ENCODE measurements at places on chromosomes 13 and 19.

DNA sequence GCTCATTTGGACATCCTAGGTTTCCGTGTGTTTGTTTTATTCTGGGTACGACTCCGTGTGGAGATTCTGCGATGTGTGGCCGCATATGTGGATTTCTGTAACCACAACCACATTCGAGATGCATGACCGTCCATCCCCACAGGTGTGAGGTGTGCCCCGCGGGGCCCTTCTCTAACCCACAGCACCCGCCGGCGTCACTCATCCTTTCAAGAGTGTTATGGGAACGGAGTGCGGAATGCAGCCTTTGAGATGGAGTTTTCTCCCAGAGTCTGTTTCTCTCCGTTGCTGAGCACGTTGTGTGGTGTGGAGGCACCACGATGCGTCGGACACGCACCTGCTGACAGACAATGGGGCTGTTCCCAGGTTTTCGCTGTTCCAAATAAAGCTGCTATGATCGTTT is 40.0 kb downstream of the C13orf46 start:
- DNase-seq, result no peak

GRCh38 chr13:99689955-99690354 is 188.7 kb downstream of the TM9SF2 start:
- DNase-seq, result no peak

- DNase-seq, result no peak
These were observed 19.8 kb downstream of the LRRC4B start for GRCh38 chr19:50548191-50549058.

GRCh38 chr13:20873348-20873747 is 29.2 kb downstream of the XPO4 start:
- no peak for DNase-seq

GRCh38 chr19:19948800-19949199 is 48.1 kb downstream of the ZNF93 start:
- no peak for DNase-seq

- DNase-seq, result no peak
These were observed 145.7 kb upstream of the FBXL3 start for GRCh38 chr13:77172650-77173049.

DNA sequence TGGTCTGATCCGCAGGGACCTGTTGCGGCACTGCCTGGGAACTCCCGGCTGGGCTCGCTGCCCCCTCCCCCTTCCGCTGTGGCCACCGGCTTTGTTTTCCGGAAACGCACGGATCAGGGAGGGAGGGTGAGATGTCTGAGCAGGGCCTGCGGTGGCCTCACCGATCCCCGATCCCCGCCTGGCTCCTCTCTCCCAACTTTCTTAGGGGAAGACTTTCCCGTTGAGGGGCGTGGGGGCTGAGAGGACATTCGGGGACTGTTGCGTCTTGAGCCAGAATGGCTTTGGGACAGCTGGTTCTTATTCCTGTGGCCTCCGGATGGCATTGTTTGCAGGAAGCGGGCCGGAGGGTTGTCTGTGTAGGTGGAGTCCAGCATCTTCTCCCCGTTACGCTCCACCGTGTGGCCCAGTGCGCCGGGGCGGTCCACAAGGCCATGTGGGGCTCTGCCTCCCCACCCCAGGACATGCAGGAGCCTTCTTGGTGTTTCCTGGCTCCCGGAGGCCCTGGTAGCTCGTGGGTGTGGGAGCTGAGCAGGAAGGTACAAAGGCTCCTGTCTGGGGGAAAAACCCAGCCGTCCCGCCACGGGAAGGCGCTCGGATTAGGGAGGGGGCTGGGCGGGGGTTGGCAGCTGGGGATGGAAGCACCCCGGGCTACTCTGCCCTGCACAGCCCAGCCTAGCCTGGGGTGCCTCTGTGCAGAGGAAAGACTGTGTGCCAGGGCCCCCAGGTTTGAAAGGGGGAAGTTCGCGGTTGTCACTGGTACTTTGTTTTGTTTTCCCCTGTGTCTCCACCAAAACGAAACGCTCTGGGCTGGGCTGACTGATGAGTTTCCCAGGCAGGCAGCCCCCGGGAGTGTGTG is 1.3 kb downstream of the CSNK1G2 start:
- peak; percentile 81 for DNase-seq

DNA sequence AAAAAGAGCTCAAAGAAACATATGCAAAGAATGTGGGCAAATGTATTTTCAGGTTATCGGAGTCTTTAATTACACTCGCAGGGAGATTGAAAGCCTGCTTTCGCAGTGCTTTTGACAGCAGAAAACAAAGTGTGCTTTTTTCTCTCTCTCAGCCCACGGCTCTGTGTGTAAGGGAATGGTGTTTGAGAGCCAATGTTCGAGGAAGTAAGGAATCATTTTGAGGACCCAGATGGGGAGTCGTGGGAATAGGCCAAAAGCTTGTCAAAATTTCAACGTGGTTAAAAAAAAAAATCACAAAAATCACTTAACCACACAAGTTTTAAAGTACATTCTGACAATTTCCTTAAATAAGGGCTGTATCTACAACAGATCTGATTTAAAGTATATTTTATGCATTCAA is 197.1 kb upstream of the IRS2 start:
- no peak for DNase-seq

GRCh38 chr19:40365613-40366401 is 17.3 kb downstream of the PLD3 start:
- DNase-seq, result no peak

DNA sequence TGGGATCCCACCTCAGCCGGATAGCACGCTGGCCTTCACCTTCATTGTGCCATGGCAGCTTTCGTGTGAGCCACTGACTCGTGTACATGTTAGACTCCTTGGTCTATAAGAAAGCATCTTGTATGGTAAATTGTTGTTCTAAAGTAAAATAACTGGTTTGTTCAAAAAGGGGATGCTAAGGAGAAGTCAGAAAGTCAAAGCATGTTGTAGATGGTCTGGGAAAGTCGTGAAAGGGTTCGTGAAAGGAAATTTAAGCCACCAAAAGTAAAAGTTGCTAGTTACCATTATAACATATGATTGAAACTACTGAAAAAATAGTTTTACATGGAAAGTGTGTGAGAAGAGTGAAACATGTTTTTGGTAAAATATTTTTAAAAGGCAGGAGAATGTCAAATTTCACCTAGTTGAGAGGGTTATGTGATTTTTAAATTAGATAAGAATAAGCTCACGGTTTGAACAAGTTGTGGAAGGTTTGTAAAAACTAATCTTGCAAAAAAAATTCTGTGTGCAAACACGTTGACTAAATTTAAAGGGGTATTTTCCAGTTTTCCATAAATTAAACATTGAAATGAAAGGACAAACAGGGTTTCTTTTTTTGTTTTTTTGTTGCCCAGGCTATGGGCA is 23.4 kb downstream of the DPRX start:
- DNase-seq, result peak; percentile 5

- no peak for DNase-seq
These were observed 159.6 kb upstream of the ATXN8OS start for GRCh38 chr13:69948016-69948415.

DNA sequence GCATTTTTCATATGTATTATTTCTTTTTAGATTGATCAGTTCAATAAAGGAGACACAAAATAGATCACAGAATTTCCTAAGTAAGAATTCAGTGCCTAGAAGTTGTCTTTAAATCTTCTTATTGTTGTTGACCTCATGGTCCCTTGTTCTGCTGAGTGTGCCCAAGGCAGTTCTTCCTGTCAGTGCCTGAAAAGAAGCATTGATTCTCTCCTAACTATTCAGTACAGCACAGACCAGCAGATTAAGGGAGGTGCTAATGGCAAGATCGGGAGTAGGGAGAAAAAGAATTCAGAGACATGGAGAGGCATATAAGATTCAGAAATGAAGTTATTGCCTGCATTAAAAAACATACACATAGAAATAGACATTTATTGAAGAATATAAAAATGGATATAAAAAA is 180.5 kb upstream of the PCDH9 start:
- DNase-seq, result no peak

- DNase-seq, result peak; percentile 44
These were observed 38.2 kb upstream of the CEACAM21 start for GRCh38 chr19:41537789-41538188.

DNA sequence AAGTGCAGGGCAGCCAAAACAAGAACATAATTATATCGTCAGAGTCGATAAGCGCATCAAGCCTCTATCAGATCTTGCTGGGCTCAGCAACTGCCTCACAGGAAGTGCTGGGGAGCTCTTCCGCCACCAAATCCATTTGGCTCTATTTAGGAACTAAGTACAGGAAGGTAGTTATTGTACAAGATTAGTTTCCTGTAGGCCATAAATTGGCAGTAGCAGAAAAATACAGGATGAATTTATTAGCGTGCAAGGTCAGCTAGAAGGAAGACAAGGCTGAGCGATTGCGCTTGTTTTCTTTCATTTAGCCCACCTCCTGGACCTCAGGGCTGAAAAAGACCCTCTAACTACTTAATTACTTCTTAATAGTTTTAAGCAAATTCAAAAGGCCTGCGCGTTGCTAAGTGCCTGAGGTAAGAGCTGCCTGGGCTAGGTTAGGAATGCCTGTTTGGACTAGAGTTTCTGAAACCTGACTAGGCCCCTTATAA is 118.5 kb downstream of the IRS2 start:
- no peak for DNase-seq

GRCh38 chr19:15317392-15318071 is 14.8 kb downstream of the BRD4 start:
- DNase-seq, result no peak

DNA sequence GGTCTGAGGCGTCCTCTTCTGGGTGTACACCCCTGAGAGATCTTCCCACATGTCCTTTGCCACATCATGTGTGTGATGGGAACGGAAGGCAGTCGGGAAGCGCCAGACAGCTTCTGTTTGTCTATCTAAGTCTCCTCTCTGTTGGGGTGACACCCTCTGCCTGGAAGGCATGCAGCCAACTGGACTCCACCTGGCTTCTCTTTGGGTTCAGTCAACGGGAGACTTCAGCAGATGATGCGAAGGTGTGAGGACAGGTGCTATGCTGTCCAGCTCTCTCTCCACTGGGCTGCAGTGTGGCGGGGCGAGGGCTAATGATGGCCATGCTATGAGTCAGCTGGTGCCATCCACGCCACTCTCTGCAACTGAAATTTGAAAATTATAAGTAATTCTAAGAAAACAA is 14.3 kb upstream of the SBK3 start:
- DNase-seq, result no peak

DNA sequence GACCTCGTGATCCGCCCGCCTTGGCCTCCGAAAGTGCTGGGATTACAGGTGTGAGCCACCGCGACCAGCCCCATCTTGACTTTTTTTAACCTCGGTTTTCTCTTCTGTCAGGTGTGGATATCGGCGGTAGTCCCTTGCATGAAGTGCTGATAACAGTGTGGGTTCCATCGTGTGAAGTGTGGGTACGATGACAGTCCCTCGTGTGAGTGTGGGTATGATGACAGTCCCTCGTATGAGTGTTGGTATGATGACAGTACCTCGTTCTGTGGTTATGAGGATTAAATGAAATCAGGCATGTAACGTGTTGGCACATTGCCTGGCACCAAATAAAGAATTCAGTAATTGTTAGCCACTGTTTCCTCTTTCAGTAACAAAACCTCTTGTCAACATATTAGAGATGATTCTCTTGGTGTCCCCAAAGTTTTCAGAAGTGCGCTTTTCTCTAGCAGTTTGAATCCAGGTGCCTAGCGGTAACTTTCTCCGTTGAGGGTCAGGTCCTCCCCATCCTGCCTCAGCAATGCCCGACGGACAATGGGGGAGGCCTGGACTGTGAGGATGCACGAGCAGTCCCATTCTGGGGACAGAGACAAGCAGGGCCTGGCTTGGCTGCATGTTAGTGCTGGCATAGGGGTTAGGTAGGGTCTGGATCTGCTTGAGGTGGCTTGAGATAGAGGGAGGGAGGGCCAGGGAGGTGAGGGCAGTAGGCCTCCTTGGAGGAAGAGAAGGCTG is 15.3 kb downstream of the GATAD2A start:
- DNase-seq, result no peak

GRCh38 chr13:105008604-105009003 is 1526.9 kb downstream of the EFNB2 start:
- DNase-seq, result no peak

- peak; percentile 92 for DNase-seq
These were observed 6.3 kb downstream of the PLIN3 start for GRCh38 chr19:4861147-4861546.

DNA sequence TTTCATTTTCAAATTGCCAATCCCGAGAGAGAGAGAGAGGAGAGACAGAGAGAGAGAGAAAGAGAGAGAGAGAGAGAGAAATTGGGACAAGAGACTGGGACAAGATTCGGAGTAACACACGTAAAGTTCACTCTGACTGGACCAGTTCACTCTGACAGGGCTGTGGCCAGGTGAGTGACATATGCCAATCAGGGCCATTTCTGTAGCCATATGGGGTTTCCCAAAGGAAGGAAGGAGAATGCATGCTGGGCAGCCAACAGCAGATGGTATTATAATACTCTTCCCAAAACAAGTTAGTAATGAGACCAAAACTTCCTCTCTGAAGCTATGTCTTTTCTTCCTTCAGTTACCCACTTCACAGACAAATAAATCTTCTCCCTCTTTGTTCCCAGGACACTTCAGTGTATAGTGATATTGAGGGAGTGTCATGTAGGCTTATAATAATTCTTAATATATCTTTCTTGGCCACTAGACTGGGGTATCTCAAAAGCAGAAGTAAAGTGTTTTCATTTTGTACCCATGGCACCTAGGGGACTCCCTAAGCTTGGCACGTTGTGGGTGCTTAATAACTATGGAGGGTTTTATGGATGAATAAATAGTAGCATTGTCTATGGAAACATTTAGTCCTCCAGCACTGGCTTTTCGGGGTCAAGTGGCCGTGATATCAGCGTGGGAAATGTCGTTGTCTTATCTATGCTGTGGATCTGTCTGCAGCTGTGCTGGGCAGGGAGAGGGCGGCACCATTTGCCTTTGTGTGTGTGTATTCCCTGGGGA is 51.6 kb downstream of the SERP2 start:
- DNase-seq, result no peak

GRCh38 chr13:47646298-47646697 is 354.8 kb downstream of the SUCLA2 start:
- DNase-seq, result no peak

- DNase-seq, result no peak
These were observed 34.4 kb downstream of the PEPD start for GRCh38 chr19:33486936-33487811.

- DNase-seq, result peak; percentile 68
These were observed 541.1 kb upstream of the SPRY2 start for GRCh38 chr13:80881942-80882445.

GRCh38 chr19:16026756-16027155 is 49.5 kb upstream of the TPM4 start:
- DNase-seq, result no peak

GRCh38 chr13:32176696-32177095 is 138.5 kb downstream of the ZAR1L start:
- no peak for DNase-seq

DNA sequence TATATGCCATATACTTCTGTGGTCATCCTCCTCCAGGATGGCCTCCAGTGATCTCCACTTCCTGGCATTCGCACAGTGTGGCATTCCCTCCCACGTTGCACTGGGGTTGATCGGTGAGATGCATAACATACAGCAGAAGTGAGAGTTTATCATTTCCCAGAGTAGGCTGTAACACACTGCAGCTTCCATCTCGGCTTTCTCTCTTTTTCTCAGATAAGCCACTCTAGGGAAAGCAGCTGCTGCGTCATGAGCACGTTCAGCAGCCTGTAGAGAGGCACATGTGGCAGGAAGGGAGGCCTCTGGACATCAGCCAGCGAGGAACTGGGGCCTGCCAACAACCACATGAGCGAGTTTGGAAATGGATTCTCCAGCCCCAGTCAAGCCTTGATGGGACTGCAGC is 807.1 kb downstream of the DIAPH3 start:
- peak; percentile 1 for DNase-seq

- DNase-seq, result peak; percentile 72
These were observed 4.0 kb upstream of the GRIN3B start for GRCh38 chr19:996051-996838.
